ENCODE measurements at places on chromosomes 4 and X.

DNA sequence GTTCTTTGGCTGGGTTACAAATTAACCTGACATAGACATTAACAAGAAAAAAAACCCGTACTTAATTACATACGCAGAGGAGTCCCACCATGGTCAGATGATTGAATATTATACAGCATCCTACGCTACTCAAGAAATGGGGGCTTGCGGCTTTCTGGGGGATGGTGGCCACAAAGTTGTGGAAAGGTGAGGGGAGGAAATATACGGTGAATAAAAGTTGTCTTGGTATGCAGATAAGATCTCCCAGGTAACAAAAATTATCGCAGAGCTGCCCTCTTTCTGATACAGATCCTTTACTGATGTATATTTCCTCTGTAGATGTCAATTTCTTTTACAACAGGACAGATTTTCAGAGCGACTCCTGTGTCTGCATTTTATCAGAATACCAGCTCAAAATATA lies 890 bp downstream of the DCAF16 start:
- no peak for DNase-seq

GRCh38 chr4:157151711-157152110 lies 68.8 kb upstream of the GRIA2 start:
- DNase-seq = no peak

DNA sequence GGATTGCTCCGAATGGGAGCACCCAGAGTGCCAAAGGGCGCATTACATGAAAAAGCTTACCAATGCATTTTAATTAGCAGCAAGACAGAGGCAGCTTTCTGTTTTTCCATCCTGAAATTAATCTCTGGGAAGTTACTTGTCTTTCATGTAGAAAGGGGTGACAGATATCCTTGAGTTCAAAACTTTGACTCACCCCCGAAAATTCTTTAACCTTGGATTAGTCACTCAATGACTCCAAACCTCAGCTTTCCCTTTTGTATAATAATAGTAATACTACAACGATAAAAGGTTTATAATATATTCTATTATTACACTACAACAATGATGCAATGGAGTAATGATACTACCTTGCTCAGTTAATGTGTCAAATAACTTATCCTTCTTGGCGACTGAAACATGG lies 126.3 kb downstream of the ADAMTS3 start:
- no peak for DNase-seq

GRCh38 chr4:128462103-128462783 lies 174.6 kb upstream of the PGRMC2 start:
- DNase-seq = no peak

DNA sequence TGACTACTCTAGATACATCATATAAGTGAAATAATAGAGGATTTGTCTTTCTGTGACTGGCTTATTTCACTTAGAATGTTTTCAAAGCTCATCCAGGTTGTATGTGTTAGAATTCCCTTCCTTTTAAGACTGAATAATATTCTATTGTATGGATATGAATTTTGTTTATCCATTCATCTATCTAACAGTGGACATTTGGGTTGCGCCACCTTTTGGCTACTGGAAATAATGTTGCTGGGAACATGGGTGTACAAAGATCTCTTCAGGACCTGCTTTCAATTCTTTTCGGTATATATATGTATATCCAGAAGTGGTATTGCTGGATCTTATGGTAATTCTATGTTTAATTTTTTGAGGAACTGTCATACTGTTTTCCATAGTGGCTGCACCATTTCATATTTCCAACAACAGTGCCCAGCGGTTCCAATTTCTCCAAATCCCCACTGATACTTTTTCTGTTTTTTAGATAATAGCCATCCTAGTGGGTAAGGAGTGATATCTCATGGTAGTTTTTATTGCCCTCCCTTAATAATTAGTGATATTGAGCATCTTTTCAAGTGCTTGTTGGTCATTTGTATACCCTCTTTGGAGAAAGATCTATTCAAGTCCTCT lies 3.4 kb upstream of the SCD5 start:
- DNase-seq = no peak

- no peak for DNase-seq
Observed at GRCh38 chr4:16461362-16461761, 235.1 kb upstream of the TAPT1 start.

DNA sequence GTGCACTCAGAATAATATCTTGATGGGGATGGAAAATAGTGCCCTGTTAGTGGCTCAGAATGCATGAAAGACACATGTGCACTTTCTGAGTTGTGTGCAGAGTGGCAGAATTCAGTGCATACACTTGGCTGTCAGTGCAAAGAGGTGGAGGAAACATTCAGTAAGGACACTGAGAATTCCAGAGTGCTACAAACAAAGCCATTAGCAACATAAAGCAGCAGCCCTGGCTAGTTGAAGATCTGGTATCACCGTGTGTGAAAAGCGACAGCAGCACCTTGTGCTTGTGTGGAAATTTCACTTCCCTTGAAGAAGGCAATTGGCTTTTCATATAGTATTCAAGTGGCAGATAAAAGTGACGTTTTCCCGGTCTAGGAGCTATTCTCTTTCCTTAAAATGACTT lies 810.4 kb downstream of the TRIML1 start:
- DNase-seq = no peak

DNA sequence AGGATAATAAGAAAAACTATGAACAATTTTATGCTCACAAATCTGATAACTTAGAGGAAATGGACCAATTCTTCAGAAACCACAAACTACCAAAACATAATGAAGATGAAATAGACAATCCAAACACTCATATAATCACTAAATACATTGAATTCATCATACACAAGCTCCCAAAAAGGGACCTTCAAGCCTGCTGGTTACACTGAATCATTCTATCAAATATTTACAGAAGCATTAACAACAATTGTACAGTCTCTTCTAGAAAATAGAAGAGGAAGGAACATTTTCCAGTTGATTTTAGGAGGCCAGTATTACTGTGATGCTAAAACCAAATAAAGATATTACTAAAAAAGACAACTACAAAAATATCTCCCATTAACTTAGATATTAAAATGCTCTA lies 88.3 kb downstream of the IL15 start:
- no peak for DNase-seq

DNA sequence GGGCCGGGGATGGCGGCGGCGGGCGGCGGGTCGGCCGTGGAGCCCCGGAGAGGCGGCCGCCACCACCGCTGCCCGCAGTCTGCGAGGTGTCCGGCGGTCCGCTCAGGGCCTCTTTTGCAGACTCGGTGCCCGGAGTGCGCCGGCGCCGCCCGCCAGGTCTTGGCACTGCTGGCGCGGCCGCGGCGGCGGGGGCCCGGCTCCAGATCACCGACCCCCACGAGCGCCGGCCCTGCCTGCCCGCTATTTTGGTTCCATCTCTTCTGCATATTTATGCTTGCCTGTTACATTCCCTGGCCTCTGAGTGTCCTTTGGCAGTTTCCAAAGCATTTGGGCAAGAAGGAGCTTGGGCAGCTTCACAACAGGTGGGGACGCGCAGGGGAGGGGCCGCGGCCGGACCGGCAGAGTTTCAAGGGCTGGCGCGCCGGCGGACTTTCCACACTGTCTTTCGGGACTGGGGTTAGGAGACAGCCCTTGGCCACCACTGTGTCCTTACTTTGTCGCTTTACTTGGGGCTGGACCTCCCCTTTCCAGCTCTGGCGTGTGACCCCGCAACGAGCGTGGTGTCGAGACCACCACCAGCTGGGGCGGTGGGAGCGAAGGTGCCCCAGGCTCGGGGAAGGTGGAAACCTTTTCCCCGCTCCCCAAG lies 668 bp upstream of the TAPT1 start:
- peak; percentile 11 for DNase-seq

GRCh38 chrX:135484641-135485289 lies 35.7 kb upstream of the INTS6L start:
- no peak for DNase-seq

DNA sequence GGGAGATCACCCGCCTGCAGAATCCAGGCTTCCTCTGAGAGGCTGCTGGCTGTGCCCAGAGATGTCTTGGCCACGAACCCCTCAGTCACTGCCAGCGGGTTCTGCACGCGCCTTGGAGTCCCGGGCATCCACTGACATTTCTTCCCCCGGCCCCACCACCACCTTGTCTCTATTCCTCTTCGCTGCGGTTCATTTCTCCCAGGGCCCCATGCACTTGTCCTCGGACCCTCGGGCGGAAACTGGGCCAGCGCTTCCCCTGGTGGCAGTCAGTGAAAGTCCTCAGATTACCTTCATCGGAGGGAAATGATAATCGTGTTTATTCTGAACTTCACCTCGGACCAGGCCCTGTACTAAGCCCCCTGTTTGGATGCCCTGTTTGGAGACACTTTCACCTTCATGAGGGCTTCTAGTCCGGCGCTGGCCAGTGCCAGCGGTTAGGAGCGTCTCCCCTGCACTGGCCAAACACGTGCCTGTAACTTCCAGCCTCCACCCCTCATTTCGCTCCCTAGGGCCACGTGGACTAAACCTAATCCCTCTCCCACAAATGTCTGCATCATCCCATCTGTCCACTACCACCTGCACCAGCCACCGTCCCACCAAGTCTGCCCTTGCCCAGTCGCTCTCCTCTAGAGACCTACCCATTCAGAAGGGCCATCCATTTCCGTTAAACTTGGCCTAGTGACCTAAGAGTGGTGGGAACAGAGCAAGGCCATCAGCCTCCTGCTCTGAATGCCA lies 82.0 kb downstream of the DCTD start:
- DNase-seq = no peak

- peak; percentile 39 for DNase-seq
Observed at GRCh38 chrX:135974279-135974856, 580 bp upstream of the MMGT1 start.

- DNase-seq = no peak
Observed at GRCh38 chr4:88604978-88605678, 12.8 kb downstream of the HERC3 start.

DNA sequence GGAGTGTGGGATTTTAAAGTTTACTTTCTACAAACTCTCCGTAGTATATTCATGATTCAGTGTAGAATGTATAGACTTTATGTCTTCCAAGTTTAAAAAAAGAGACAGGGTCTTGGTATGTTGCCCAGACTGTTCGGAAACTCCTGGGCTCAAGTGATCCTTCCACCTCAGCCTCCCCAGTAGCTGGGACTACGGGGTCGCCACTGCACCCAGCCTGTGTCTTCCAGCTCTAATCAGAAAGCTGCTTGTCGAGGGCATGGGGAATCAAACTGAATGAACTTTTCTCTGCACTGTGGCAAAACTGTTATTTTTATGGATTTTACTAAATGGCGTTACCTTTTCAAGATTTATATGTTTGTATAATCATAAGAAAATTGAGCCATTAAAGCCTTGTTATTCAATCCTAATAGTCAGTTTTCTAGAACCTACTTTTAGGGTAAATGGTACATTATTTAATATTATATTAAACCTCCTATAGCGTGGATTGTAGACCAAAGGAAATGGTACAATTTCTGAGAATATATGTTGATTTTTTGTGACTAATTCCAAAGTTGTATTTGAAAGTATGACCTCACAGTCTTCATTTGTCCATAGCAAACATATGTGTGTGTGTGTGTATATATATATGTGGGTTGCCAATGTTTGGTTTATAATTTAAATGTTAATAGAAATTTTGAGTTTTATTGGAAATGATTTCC lies 1.1 kb downstream of the BLOC1S4 start:
- no peak for DNase-seq

DNA sequence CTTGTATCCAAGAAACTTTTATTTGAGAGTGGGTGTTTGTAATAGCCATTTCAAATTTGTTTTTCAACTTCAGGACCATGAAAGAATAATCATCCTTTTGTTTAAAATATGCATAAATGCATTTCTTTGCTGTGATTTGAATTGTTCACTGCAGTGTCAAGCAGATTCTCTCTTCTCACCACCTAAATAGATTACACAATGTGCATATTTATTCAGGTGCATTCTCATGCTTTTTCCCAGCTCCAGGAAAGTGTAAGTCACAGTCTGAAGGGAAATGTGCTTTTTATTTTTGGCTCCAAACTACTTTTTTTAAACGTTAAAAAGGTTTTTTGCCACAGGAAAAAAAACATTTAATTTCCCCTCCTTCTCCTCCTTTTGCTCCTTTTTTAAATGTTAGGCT lies 17.5 kb downstream of the C4orf33 start:
- DNase-seq = no peak

DNA sequence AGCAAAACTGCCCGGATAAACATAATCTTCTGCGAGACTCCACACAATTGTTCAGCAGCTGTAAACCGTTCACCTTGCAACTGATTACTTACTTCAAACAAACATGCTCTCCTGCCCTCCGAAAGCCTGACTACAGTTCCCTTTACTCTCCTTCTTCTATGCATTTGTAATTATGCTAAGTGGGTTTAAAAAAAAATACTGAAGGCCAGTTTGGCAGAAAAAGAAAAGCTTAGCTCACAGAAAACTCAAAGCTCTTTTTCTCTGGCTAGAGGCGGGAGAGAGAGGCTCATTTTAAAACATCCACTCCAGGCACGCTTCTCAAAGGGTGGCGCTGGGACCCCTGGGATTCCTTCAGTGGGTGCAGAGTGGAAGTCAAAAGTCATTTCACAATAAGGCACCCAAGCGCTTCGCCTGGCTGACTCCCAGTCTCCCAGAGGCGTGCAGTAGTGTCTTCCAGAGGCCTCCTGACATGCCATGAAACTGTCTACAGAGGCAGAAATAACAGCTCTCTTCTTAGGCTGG lies 1.9 kb downstream of the DHRSX start:
- no peak for DNase-seq

GRCh38 chrX:134294548-134294947 lies 57.6 kb downstream of the CCDC160 start:
- no peak for DNase-seq

GRCh38 chr4:102036619-102037376 lies 246.3 kb downstream of the BANK1 start:
- no peak for DNase-seq

- DNase-seq = no peak
Observed at GRCh38 chr4:183394166-183394951, 50.1 kb upstream of the CDKN2AIP start.

GRCh38 chrX:120310861-120311726 lies at the start of gene TMEM255A:
Gene TMEM255A, minus strand, starts transcription at chrX:120311461. Its CDS starts 152 bp downstream, at chrX:120311309.
- DNase-seq = no peak

- no peak for DNase-seq
Observed at GRCh38 chr4:109155084-109155483, 147.4 kb downstream of the COL25A1 start.

GRCh38 chr4:96736352-96736889 lies 896.5 kb downstream of the PDHA2 start:
- no peak for DNase-seq

DNA sequence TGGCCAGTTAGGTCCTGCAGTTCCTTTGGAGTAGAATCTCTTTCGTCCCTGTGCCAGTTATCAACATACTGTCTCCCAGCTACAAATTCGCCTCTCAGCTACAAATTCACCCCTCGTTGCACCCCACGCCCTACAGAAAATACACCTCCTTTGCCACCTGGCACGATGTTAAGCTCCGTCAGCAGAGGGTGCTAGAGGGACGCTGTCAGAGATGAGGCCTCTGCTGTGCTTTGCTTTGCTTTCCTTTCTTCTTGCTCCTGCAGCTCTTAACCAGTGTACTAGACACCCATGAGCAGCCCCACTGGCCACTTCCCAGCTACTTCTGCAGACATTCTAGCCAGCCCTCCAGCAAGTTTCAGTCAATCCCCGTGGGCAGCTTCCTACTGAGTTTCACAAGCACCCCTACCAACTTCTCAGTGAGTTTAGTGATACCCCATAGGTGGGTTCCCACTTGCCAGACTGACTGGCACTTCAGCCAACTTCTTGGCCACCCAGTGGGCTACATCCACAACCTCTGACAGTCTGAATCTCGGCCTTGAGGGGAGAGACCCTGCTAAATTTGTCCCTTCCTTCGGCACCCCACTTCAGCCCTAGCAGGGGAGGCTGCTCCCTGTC lies 21.8 kb downstream of the HAUS3 start:
- DNase-seq = peak; percentile 72

- DNase-seq = no peak
Observed at GRCh38 chrX:2689773-2690666, 1.1 kb upstream of the CD99 start.
